ENCODE measurements at places on chromosomes 3 and 15.

DNA sequence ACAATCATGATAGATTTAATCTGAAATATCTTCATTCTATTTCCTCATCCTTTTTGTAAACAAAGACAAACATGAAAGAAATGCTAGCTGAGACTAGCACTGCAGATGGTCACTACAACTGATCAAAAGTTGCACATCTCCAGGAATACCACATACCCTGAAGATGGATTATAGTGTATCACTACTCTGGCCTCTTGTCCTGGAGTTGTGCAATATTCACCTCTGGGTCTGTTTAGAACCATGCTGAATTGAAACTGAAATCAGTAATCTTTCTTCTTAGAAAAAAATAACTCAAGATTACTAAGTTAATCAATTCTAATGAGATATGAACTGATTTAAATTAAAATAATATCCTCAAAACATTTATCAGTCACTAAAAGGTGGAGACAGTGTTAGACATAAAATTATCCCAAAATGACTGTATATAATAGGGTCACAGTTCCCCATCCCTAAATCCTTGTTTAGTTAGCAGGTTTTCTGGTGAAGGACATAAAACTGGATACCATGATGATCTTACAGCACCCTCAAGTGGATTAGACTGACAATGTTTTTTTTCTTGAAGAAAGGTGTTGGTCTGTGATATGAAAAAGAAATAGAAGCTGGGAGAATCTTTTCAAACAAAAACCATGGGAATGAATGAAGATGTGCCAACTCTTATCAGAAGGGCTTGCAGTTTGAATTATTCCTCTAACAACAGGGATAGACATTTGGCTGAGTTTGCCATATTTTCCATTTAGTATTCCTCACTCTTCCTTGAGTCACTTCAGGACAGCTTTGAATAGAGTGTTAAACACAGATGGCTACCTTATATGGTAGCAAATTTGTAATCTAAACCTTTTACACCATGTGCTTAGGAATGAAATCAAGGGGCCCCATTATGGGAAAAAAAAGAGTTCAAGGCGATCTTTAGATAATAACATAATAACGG is 7.1 kb upstream of the TTC14 start:
- peak; percentile 34 for DNase-seq

- no peak for DNase-seq
Measured at GRCh38 chr3:150545419-150546225, 674 bp downstream of the SERP1 start.

DNA sequence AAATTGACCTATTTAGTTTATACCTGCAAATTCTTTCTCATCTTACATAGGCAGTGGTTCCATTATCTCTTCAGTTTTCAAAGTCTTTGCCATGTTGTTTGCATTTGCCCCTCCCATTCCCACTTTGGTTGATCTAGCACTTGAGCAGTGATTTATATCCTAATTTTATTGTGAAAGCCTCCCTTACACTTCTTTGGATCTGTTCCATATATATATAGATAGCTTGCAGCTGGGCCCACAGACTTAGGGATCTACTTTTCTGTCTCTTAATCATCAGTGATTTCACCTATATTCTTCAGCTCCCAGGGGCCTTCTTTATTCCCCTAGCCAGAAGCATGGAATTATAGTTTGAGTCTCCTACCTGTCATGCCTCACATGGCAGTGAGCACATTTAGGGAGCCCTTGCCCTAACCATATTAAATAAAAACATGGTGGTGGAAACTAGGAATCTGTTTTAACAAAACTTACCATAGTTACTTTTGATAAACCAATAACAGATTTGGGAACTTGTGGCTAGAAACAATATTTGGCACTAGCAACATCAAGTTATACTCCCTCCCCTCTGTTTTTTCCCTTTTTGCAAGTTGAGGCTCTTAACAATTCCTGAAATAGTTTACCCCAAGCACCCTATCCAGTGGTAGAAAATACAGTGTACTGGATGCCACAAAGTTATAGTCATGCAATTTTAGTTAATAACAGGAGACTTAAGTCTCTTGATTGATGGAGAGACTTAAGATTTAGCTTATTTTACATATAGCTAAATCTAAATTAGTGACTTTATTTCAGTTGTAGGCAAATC is 41.7 kb downstream of the ARIH1 start:
- no peak for DNase-seq

DNA sequence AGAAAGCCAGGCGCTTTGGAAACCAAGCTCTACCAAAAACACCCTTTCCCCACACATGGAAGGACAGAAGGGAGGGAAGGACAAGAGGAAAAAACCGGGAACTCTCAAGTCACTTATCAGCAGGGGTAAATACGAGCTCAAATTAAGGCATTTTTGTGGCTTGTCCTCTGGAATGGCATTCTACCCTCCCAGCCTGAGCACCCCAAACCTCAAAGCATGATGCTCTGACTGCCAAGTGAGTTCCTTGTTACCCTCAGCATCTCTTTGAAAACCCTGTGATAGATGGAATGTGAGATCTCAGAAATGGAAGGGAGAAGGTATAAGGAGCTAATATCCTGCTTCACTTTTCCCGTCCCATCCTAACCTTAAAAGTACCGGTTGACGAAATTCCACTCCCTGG is 8.1 kb upstream of the CSPG5 start:
- no peak for DNase-seq

GRCh38 chr15:74414081-74414580 is 19.6 kb downstream of the SEMA7A start:
- no peak for DNase-seq

DNA sequence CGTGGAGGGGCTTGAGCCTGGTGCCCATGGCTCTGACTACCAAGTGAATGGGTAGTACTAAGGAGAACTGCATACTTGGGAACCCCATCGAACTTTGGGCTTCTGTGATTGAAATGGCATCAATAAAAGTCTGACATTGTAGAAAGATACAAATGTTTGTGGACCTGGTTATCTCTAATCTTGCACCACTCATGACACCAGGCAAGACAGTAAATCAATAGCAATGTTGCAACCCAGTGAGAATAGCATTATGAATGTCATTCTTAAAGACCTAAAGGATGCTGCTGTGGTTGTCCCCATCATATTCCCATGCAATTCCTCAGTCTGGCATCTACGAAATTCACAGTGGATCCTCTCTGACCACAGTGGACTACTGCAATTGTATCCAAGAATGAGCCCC is 233.6 kb upstream of the LYSMD4 start:
- DNase-seq, result no peak

DNA sequence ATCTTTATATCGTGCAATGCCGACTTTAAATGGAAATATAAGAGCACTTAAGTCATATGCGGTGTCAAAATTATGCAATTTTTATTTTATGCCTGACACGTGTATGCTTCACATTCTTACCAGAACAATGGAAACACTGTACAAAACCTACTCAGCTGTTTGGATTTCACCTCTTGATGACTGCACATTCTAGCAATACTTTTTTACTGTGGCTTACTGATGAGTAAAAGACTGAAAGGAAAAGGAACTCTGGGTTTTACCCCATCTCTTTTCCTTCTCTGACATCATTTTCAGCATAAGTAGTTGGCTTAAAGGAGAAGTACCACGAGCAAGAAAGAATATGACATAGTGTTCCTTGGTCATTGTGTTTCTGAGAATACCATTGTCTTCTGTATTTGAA is 142.8 kb downstream of the POLR2M start:
- no peak for DNase-seq

GRCh38 chr3:152729906-152730305 is 105.0 kb upstream of the P2RY1 start:
- no peak for DNase-seq

DNA sequence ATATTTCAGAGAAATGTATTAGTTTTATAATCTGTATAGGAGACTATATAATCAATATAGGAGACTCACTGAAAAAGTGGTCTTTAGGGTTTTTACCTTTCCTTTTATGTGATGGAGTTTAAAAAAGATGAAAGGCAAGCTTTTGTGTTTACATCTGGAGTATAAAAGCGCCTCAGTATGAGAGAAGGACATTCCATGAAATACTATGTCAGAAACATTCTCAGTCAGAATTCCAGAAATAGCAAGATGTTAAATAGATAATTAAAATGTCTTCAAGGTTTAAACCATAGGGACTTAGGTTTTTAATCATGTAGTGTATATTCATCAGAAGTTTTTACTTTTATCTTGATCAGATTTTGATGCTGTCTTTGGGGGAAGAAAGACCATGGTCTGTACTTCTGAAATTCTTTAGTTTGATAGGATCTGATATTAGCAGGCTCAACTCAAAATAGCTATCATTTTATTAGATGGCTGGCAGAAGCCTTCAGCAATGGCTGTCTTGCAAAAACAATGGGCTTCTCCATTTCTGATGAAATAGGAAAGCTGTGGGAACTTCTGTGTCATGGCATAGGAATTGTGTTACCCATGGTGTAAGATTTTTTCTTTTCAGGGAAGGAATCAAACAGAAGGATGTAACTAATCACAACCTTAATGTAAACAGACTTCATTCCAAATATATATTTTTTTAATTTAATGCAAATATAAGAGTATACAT is 209.6 kb upstream of the PLSCR5 start:
- DNase-seq, result no peak

DNA sequence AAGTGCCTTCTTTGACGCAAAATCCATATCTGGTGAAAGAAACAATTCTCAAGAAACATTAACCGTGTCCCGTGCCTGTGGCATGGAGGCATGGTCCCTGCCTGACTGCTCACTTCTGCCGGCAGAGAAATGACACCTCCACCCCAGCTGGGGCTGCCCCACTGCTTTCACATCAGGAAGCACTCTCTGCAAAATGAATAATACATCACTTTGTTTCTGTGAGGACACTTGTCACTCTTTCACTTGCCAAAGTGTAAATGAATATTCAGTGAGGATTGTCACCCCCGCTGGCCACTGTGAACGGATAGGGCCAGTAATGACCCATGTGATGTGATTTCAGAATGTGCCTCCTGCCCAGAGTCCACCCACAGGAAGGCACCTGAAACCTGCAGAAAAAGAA is 31.1 kb upstream of the SLC24A5 start:
- DNase-seq, result no peak
